MCF 10A (cell line): ENCODE measurements at places on chromosomes 5 and 9. TPM values are rescaled to one million over a fixed set of nuclear protein-coding genes. Genes with fewer than 3 reads are reported as not detected.

DNA sequence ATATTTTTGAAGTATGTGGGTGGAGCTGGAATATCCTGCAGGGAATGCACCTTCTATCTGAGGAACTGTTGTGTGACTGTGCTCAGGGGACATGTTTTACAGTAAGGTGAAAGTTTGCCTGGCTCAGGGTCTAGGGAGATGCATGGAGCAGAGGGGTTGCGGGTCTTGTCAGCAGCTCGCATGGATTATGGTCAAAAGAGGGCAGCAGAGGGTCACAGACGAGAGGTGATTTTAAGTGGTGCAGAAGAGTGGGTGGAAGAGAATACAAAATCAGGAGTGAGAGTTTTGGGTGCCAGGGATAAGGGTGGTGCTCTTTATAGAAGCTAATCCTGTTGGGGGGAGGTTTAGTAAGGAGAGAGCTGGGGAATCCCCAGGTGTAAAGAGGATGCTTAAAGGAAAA, 53.5 kb upstream of the GRIN3A start:
- H3K27me3 ChIP-seq, result peaks cover 23% of the 10 kb centered on the region
- no peaks in the 10 kb centered on the region for H3K36me3 ChIP-seq
- peak; percentile 64 for DNase-seq
- no peaks in the 10 kb centered on the region for H3K4me1 ChIP-seq
- H3K27ac ChIP-seq, result no peak overlapping the region

DNA sequence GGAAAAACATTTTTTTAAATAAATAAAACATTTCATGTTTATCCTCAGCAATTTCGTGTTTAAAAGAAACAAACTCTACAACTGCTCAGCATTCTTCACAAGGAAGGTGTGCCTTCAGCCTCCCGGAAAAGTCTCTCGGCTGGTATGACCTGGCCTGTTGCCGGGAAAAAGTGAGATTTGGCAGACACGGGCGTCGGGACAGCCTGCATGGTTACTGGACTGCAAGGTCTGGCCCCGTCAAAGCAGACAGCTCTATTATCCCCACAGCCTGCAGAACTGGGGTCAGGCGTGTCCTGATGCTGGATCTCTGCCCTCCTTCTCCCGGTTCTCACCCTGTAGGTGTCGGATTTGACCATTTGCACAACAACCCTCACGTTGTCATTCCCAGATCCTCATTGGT, 120.3 kb upstream of the SPATA31C2 start:
- H3K27me3 ChIP-seq, result no peaks in the 10 kb centered on the region
- H3K36me3 ChIP-seq, result no peaks in the 10 kb centered on the region
- DNase-seq, result peak; percentile 57
- H3K4me3 ChIP-seq, result no peak overlapping the region
- H3K4me1 ChIP-seq, result peaks cover 14% of the 10 kb centered on the region

- H3K27me3 ChIP-seq, result peaks cover 39% of the 10 kb centered on the region
- H3K4me3 ChIP-seq, result no peak overlapping the region
- no peak for DNase-seq
Observed at GRCh38 chr5:6261256-6261655, 117.1 kb downstream of the MED10 start.

DNA sequence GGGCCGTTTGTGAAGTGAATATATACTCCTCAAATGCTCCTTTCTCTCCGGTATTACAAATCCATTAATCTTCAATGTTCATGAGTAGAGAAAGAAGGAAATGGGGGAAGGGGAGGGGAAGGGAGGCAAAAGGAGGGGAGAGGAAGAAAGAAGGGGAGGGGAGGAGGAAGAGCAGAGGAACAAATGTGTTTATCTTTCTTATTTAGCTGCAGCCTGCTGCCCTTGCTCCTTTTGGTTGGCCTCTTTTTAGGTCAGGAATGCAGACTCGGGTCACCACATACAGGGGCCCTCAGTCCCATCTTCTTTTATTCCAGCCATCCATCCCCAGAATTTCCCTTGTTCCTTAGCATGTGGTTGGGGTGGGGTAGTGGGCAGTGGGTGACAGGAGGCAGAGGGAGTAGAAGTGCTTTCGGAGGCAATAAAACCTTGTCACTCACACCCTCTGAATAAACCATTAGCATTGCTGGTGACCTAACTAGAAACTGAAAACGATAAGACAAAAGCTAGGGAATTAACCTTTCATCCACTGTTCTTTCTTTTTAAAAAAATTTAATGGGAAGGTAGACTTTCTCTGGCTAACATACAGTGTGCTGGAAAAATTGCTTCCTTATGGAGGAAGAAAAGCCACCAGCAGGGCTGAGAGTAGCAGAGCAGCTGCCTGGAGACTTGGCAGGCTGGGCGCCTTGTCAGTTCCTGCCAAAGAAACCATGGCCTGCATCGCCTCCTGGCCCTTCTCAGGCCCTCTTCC, 16.8 kb upstream of the PRLR start:
- H3K4me1 ChIP-seq, result peaks cover 16% of the 10 kb centered on the region
- no peak for DNase-seq
- no peaks in the 10 kb centered on the region for H3K36me3 ChIP-seq
- no peak overlapping the region for H3K27ac ChIP-seq
- H3K27me3 ChIP-seq, result no peaks in the 10 kb centered on the region
- no peak overlapping the region for H3K4me3 ChIP-seq

DNA sequence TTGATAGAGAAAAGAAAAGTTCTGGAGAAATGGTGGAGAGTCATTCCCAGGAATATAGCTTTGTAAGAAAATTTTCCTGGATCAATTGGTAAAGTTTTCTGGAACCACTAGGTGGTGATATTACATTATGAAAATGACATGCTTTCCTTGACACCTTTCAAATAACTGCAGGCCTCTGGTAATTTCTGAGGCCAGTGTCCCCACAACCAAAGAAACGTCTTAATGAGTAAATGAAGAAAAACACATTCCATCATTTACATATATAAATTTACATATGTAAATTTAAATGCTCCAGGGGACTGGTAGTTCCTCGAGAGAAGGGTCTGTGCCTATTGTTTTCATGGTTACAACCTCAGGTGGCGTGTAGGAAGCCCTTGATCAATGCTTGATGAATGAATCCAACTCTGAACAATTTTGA, 17.2 kb upstream of the RGS3 start:
- H3K4me1 ChIP-seq, result no peaks in the 10 kb centered on the region
- no peak overlapping the region for H3K4me3 ChIP-seq
- H3K36me3 ChIP-seq, result peaks cover 7% of the 10 kb centered on the region
- no peak overlapping the region for H3K27ac ChIP-seq

- DNase-seq, result no peak
- peaks cover 28% of the 10 kb centered on the region for H3K4me1 ChIP-seq
- H3K27ac ChIP-seq, result peak overlapping the region; percentile 65
- peaks cover 38% of the 10 kb centered on the region for H3K36me3 ChIP-seq
- H3K4me3 ChIP-seq, result peak overlapping the region; percentile 72
Observed at GRCh38 chr5:181218795-181219124, 4.3 kb upstream of the TRIM41 start.

DNA sequence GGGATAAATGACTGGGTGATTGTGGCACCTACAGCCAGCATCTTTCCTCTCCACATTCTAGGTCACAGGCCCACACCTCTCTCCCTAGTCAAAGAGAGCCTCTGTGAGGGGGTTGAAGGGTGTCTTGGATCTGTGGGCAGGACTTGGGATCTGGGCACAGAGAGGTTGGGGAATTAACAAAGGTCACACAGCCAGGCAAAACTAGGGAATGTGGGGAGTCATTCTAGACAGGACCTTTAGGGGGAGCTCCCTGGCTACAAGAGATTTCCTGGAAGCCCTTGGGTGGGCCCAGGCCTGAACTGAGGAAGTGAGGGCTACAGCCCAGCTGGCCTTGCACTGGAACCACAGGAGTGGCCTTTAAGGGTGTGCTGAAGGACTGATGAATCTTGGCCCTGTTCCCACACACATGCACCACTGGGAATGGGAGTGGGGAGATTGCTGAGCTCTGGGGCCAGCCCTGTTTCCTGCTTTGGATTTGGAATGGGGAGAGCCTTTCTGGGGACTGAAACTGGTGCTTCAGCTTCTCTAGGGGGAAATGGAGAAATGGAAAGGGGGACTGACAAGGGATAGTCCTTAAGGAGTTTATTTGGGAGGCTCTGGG, 12.4 kb upstream of the CXXC5 start:
- peaks cover 21% of the 10 kb centered on the region for H3K36me3 ChIP-seq
- H3K4me1 ChIP-seq, result peaks cover 45% of the 10 kb centered on the region
- H3K27me3 ChIP-seq, result no peaks in the 10 kb centered on the region
- H3K4me3 ChIP-seq, result peak overlapping the region; percentile 10
- peak overlapping the region; percentile 55 for H3K27ac ChIP-seq
- peak; percentile 93 for DNase-seq

GRCh38 chr5:122151640-122152039, 22.3 kb downstream of the ZNF474 start:
- H3K4me3 ChIP-seq, result no peak overlapping the region
- H3K4me1 ChIP-seq, result peaks cover 27% of the 10 kb centered on the region
- H3K27ac ChIP-seq, result peak overlapping the region; percentile 80
- H3K27me3 ChIP-seq, result no peaks in the 10 kb centered on the region
- DNase-seq, result peak; percentile 75
- H3K36me3 ChIP-seq, result no peaks in the 10 kb centered on the region

DNA sequence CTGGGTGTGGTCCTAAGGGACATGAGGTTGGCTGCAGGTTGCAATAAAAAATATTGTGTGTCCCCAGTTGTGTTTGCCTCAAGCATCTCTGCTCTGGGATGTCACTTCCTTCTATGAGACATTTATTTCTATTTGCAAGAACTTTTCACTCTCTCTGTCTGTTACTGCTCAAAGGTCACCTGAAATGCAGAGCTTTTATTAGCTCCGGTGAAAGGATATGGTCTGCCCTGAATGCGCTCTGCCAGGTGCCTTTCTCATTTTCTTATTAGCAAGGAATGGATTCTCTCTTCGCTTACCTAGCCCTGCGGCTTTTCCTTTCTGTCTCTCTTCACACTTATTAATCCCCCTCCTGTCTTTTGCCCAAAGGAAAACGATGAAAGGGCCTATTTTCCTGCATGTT, 526.1 kb downstream of the TMEM38B start:
- H3K4me3 ChIP-seq, result no peak overlapping the region
- no peaks in the 10 kb centered on the region for H3K4me1 ChIP-seq
- no peak for DNase-seq
- H3K27ac ChIP-seq, result no peak overlapping the region

DNA sequence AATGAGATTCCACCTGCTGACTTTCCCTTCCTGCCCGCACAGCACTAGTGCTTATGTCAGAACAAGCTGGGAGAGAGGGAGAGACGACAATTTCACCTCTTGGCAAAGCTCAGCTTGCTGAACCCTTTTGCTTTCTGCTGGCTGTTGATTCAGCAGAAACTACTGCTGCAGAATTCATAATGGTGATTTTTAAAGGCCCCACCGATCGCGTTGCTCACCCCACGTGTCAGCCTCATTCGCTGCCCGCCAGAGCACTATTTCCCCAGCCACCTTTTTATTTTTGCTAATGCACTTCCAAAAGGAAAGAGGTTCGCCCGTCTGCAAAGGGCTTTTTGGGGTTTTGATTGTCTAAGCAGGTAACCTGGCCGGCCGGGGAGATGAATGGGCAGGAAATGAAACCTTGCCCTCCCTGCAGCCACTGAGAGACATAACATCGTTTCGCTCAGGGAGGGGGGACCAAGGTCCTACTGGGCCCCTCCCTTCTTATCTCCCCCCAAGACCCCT, 1.3 kb downstream of the PPP2R2B start:
- H3K36me3 ChIP-seq, result no peaks in the 10 kb centered on the region
- no peak for DNase-seq
- H3K27ac ChIP-seq, result no peak overlapping the region

Gene FAM163B
- not detected in 2 replicates for total RNA-seq

Gene LRRTM2
- total RNA-seq, result not detected in 2 replicates

Gene PCDHAC2
- 9.3 and 12.3 TPM in 2 replicates for total RNA-seq

Gene NFIB
- total RNA-seq, result 52.2 and 70.8 TPM in 2 replicates

Gene CSF1R
- total RNA-seq, result 0.88 and 1.6 TPM in 2 replicates

Gene CEL
- 1.4 and 1.9 TPM in 2 replicates for total RNA-seq

Gene PCDHA9
- 0.25 and 0.28 TPM in 2 replicates for total RNA-seq
